ENCODE measurements at places on chromosomes 5 and 9. TPM values are rescaled to one million over a fixed set of nuclear protein-coding genes. Genes with fewer than 3 reads are reported as not detected.

DENND1A gene
- 24.0 TPM for total RNA-seq

ENHO gene
- total RNA-seq, result 4.4 TPM

- DNase-seq, result peak; percentile 63
Observed at GRCh38 chr5:54243483-54244080, 66.8 kb downstream of the ARL15 start.

DNA sequence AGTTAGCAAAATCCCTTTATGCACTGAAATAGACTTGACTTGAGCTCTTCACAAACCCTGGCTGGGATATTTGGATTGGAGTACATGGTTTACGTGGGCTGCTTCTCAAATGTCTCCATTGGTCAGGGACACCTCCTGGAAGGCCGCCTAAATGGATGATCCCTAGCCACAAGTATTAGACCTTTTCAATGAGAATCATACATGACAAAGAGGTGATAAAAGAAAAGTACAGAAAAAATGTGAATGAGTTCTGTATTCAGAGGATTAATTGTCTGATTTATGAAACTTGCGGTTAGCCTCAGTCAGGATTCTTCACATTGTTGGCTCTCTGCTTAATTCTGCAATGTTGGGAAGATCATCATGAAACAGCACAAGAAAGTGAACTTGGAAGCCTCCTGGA, 752.8 kb upstream of the ADAMTS16 start:
- no peak for DNase-seq

DNA sequence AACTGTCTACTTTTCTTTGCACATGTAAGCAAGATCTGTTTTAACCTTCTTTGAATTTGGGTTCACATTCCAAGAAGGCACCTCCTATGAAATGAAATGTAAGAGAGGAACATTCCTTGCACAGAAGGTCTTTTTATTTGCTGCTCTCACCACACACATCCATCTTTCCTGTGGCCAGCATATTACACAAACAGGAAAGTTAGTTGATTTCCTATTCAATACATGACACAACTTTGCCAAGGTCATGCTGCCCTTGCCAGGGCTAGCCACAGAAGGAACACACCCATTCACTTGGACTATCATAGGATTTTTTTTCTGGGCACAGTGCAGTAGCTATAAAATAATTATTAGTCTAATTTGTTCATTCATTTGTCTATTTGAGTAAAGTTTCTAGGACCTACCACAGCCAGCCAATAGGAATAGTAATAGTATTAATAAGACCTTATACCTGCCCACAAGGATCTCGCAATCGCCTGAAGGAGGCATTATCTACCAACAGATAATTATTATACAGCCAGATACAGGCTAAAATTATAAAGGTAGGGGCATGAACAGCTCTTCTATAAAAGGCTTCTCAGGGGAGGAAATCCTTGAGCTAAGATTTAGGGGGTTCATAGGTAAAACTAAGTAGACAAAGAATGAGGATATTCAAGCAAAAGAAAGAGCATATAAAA, 78.1 kb upstream of the NREP start:
- no peak for DNase-seq

- peak; percentile 96 for DNase-seq
Observed at GRCh38 chr5:147554261-147554817, 44.5 kb upstream of the DPYSL3 start.

LRRC19 gene
- not detected for total RNA-seq

DNA sequence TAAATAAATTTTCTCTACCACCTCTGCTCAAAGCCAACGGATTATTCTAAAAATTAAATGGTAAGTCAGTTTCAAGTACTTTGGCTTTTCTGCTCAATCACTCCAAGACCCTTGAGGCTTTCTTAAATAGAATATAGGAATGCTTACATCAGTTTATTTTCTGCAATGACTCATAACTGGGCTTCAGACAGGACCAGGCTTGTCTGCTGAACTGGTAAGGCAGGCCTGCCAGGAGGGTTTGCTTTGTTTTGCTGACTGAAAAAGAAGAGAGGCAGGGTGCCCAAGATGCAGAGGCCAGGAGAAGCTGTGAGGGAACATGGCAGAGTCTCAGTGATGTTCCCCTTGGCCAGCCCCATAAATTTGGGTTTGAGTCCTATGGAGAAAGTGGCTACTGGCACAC, 60.3 kb upstream of the EPB41L4A start:
- peak; percentile 56 for DNase-seq

DNA sequence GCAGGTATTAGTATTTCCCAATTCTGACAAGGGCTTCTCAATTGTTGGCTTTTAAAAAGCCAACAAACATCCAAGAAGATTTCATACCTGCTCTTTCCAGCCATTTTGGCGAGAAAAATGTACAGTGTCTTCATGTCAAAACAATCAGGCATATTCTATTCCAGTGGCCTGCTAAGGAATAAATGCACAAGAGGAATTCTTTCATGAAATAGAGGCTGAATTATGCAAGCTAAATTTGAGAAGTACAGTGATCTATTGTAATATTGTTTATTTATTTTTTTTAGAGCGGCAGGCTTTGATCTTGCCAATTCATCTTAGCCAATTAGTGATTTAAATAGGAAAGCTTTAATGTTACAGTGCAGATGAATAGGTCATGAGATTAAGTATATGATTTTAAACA, 49.3 kb downstream of the NLN start:
- peak; percentile 2 for DNase-seq

- no peak for DNase-seq
Observed at GRCh38 chr5:78727786-78728761, 79.5 kb upstream of the LHFPL2 start.

- DNase-seq, result no peak
Observed at GRCh38 chr9:136795000-136795348, 1.2 kb upstream of the CCDC183 start.

- peak; percentile 60 for DNase-seq
Observed at GRCh38 chr9:98807070-98807813, at the start of gene GALNT12. Gene GALNT12 (plus strand): TSS chr9:98807670. CDS start chr9:98807699, 29 bp downstream.

DNA sequence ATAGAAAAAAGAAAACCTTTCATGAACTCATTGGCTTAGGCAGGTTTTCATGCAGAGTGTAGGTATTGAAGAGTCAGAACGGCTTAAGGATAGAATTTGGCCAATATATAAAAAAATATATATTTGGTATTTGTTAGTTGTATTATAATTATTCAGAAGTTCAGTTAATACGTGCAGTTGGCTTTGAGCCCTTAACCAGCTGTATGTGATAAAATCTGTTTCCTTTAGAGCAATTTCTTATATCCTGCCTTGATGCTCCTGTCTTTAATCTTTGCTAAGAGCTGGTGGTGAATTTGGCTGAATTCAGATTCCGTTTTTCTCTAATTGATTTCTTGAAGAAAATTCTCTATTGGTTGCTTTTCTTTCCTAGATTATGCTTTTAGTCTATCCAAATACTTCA, 3.7 kb downstream of the ANXA1 start:
- DNase-seq, result no peak

GRCh38 chr5:159393854-159394274, 63.6 kb upstream of the IL12B start:
- DNase-seq, result no peak

GRCh38 chr5:60597572-60598320, 102.2 kb downstream of the DEPDC1B start:
- DNase-seq, result peak; percentile 25

DNA sequence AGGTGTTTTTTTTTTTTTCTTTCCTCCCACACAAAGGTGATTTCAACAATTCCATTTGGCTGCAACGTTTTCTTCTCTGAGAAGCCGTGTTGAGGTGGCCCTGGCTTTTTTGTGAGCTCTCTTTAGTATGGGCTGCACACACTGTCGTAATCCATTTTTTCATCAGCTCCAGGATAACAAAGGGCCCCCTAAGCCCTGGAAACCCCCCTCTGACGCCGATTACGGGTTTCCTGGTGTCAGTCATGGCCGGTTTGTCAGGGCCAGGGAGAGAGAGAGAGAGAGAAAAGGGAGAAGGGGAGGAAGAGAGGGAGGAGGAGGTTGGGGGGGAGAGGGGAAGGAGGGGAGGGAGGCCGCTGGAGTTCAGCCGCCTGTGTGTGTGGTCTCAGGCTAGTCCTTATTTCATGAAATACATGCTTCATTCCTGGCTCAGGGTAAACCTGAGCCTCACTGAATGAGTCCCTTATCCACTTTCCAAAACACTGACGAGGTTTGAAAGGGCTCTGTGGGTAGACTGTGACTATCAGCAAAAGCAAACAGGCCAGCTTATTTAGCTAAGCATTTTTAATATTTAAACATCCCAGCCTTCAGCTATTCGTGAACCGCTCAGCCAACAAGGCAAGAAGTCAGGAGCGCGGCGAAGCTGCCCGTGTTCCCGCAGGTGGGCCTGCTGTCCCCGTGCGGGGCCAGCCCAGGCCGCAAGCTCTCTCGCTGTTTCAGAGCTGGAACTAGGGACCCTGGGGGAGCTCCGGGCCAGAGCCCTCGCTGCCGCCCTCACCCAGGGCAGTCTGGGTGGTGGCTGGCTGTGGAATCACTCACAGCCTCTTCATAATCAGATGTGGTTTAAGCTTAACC, 172.8 kb downstream of the ERCC6L2 start:
- DNase-seq, result peak; percentile 85

NUP155 gene
- 36.7 TPM for total RNA-seq

TLR4 gene
- 8.8 TPM for total RNA-seq

EEIG1 gene
- total RNA-seq, result 13.6 TPM

DNA sequence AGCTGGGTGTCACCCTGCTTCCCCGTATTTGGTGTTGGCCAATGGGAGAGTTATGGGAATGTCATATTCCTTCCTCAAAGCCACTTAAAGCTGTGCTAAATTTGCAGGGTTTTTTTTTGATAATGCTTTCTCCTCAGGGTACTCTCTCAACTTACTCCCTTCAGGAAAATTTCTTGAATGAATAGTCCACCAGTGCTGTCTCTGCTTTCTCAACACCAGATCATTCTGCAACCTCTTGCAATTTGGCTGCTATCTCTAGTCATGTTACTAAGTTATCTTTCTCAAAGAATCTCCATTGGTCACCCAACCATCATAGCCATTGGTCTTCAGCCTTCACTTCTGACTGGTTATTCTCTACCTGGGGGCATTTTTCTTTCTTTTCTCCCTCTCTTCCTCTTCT, 13.4 kb upstream of the TNFAIP8 start:
- no peak for DNase-seq

- DNase-seq, result peak; percentile 85
Observed at GRCh38 chr5:140372971-140373487, 13.0 kb downstream of the SLC4A9 start.

SMIM33 gene
- total RNA-seq, result not detected

DNA sequence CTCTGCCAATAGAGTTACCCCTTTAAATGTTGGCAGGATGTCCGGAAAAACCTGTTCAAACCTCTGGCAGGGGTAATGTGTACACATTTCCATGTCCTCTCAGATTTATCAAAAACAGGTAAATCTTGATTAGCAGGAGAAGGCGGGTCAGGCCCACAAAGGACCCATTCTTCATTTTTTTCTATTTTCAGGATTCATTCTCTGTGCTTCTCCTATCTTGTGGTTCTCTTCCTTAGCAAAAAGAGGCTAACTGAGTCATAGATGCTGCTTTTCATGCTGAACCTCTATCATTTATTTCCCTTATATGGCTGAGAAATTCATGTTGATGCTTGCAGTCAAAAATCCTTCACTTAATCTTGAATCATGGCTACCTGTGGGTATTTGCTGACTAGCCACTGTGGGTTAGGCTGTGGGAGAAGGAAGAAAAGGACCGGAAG, 112.7 kb upstream of the IQGAP2 start:
- peak; percentile 19 for DNase-seq

DNA sequence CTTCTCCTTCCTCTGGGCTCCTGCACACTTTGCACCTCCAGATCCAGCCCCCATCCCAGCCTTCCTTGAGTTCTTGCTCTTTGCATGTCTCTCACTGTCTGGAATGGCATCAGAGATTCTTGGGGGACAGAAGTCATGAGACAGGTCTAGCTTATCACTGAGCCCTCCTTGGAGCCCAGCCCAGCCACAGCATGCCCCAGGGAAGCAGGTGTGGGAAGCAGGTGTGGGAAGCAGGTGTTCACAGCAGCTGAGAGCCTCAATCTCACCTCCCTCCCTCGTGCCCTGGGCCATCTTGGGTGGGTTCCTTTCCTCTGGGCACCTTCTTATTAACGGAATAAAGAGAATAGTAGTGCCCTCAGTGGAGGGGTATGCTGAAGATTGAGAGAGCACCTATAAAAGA, 27.2 kb downstream of the SLC6A7 start:
- DNase-seq, result no peak

GRCh38 chr5:151781201-151781600, 9.4 kb downstream of the G3BP1 start:
- no peak for DNase-seq

GRCh38 chr5:44443172-44443571, 54.0 kb upstream of the FGF10 start:
- DNase-seq, result no peak

GRCh38 chr9:121499427-121500164, at the start of gene GGTA1:
Gene GGTA1 (minus strand): TSS chr9:121499844. CDS start chr9:121467922, 31,922 bp downstream.
- peak; percentile 90 for DNase-seq

RPL37 gene
- 168 TPM for total RNA-seq

CCDC180 gene
- 7.8 TPM for total RNA-seq

DNA sequence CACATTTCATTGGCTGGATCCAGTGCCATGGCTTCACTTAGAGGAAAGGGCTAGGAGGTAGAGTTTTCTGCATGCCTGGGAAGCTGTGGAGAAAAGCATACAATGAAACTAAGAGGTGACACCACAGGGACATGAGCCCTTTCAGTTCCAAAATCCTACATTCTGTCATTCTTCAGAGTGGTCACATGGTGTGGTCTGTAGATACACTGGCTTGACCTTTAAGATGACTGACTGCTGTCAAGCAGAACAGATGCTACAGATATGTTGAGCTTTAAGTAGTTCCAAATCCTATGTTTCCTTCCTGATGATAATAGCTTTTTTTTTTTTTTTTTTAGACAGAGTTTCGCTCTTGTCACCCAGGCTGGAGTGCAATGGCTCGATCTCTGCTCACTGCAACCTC, 26.2 kb downstream of the DMRT3 start:
- no peak for DNase-seq

DNA sequence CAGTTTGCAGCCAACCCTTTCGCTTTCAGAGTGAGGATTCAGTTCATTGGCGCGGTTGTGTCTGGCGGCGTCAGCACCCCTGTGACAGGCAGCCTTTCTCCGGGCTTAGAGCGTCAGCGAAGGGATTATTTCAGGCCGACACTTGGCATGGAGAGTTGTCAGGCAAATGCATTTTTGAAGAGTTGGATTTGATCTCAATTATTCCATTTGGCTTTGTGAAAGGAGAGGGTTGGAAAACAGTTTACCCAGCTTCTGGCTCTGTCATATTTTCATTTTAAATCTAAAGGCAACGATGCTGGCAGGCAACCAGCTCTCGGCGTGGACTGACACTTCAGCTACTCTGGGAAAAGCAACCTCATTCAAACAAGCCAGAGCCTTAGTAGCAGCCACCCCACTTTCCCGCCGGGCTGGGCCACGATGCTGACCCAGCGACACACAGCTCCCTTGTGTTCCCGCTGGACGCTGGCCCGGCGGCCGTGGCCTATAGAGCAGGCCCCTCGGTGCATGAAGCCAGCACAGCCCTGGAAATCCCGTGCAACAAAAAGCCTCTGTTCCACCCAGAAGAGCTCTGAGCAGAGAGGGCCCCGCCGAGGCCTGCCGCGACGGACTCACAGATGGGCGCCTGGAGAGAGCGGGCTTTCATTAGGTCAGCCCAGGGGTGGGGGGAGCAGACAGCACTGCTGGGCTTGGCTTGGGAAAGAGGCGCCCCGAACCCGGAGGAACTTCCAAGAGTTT, 28.9 kb upstream of the LPCAT1 start:
- DNase-seq, result peak; percentile 86
